ENCODE measurements at places on chromosomes 5 and 9. TPM values are rescaled to one million over a fixed set of nuclear protein-coding genes. Genes with fewer than 3 reads are reported as not detected.
A peak's percentile ranks its signal among the peaks of the same experiment; 100 is the strongest.

GRCh38 chr5:120436996-120437395, 27.1 kb upstream of the PRR16 start:
- H3K27ac ChIP-seq = no peak overlapping the region
- H3K27me3 ChIP-seq = no peaks in the 10 kb centered on the region
- no peaks in the 10 kb centered on the region for H3K36me3 ChIP-seq

ADGRD2 gene
- total RNA-seq = not detected

- no peaks in the 10 kb centered on the region for H3K27me3 ChIP-seq
- DNase-seq = no peak
- H3K4me3 ChIP-seq = no peak overlapping the region
- no peaks in the 10 kb centered on the region for H3K4me1 ChIP-seq
- H3K27ac ChIP-seq = no peak overlapping the region
Measured at GRCh38 chr5:63648376-63648775, 313.9 kb downstream of the HTR1A start.

- no peak for DNase-seq
- H3K27me3 ChIP-seq = no peaks in the 10 kb centered on the region
- peak overlapping the region; percentile 2 for H3K27ac ChIP-seq
- H3K4me3 ChIP-seq = no peak overlapping the region
Measured at GRCh38 chr5:113223831-113224604, 210.8 kb downstream of the TSSK1B start.

RFX3 gene
- total RNA-seq = 12.1 TPM

DNA sequence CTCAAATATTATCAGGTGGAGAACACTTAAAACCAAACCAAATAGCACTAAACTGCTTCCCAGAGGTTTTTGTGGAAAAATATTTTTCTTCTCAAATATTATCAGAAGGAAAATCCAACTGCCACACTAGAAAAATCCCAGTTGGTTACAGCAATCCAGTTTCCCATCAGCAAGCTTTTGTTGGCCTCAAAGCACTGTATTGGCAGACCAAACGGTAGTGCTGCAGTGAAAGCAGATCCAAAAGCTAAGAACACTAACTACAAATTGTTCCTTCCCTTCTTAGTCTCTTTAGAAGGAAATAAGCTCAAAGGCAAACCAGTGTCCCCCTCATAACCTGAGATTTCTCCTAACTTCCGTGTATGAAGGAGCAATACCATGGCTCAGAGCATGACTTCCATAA, 105.3 kb downstream of the TRIM36 start:
- no peak overlapping the region for H3K27ac ChIP-seq
- no peak overlapping the region for H3K4me3 ChIP-seq
- H3K36me3 ChIP-seq = no peaks in the 10 kb centered on the region
- no peak for DNase-seq

DNA sequence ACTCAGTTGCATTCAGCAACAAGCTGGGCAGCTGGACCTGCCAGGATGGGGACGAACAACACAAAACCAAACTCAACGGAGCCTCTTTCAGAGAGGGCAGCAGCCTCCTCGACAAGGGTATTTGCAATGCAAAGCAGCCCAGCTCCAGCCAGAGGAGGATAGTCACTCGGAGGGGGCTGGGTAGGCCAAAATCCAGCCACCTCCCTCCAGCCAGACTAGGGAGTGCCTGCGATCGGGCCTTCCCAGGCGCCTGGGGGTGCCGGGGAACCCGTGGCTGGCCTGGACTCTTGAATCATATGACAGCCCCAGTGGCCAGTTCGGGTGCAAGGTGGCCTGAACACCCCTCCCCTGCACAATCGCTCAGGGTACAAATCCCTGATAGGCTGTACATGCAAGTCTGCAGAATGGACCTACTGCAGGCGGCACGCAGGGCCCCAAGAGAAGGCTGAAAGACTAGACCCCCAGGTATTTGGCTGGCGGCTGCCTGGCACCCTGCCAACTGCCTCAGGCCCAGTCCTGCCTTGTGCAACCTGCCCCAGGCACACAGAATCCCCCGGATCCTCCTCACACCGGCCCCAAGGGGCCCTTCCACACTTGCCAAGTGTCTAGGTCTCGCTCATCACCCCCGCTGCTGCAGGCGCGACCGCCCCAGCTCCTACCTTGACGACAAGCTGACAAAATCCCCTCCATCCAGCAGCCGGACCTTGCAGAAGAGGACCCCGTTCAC, 1.3 kb downstream of the EEIG1 start:
- DNase-seq = peak; percentile 7
- peak overlapping the region; percentile 11 for H3K27ac ChIP-seq
- no peaks in the 10 kb centered on the region for H3K36me3 ChIP-seq
- H3K27me3 ChIP-seq = no peaks in the 10 kb centered on the region

- no peak for DNase-seq
- H3K4me1 ChIP-seq = peaks cover 12% of the 10 kb centered on the region
- H3K4me3 ChIP-seq = no peak overlapping the region
- no peaks in the 10 kb centered on the region for H3K36me3 ChIP-seq
- H3K27ac ChIP-seq = no peak overlapping the region
Measured at GRCh38 chr5:174083056-174083827, 37.7 kb downstream of the NSG2 start.

DNA sequence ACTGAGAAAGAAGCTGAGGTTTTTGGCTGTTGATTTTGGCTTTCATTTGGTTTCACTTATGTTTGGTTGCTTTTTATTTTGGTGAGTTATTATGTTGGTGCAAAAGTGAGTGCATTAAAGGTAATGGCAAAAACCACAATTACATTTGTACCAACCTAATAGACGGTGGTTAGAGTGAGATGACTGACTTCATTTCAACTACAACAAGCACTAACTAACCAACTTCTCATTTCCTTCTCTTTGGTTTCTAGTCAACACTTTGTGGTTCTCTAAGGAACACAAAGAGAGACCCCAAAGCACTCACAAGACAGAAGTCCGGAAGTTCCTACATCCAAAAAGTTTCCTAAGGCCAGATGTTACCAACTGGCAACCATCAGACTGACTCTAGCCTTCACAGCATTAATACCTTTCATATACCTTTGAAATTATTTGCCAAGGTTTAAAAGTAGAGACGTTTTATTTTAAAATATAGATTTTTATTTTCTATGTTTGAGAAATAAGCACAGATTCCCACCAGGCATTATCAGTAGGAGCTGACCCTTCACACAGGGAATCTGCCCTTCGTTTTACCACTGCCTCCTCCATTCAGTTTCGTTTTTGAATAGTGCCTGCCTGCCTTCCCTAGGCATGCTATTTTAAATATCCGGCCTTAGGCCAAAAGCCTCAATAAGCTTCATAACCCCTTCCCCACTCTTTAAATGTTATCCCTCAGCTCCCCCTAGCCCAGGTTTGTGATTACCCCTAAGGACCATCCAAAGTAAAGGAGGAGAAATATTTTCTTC, 301.1 kb upstream of the PTGER4 start:
- peaks cover 5% of the 10 kb centered on the region for H3K4me1 ChIP-seq
- no peak overlapping the region for H3K27ac ChIP-seq
- H3K36me3 ChIP-seq = no peaks in the 10 kb centered on the region
- DNase-seq = no peak
- H3K27me3 ChIP-seq = no peaks in the 10 kb centered on the region

ENTREP1 gene
- 2.0 TPM for total RNA-seq

DNA sequence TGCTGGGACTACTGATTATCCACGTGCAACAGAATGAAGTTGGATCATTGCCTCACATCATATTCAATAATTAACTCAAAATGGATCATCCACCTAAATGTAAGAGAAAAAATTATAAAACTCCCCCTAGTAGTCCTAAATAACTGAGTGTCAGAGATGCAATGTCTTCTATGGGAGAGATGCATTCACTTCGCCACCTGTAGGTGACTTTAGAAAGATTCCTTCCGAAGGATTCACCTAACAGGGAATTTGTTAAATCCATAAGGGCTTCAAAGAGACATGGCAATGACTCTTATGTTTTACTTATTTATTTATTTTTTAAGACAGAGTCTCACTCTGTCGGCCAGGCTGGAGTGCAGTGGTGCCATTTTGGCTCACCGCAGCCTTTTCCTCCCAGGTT, 526.0 kb downstream of the MTRR start:
- no peaks in the 10 kb centered on the region for H3K4me1 ChIP-seq
- H3K27me3 ChIP-seq = no peaks in the 10 kb centered on the region
- no peak for DNase-seq
- no peaks in the 10 kb centered on the region for H3K36me3 ChIP-seq
- no peak overlapping the region for H3K4me3 ChIP-seq

- no peak overlapping the region for H3K4me3 ChIP-seq
- H3K36me3 ChIP-seq = peaks cover 3% of the 10 kb centered on the region
- peaks cover 28% of the 10 kb centered on the region for H3K4me1 ChIP-seq
- no peaks in the 10 kb centered on the region for H3K27me3 ChIP-seq
Measured at GRCh38 chr5:150653762-150654556, 7.1 kb upstream of the MYOZ3 start.

GRCh38 chr5:174293006-174293405, 247.5 kb downstream of the NSG2 start:
- no peaks in the 10 kb centered on the region for H3K36me3 ChIP-seq
- no peak overlapping the region for H3K27ac ChIP-seq
- DNase-seq = no peak

DNA sequence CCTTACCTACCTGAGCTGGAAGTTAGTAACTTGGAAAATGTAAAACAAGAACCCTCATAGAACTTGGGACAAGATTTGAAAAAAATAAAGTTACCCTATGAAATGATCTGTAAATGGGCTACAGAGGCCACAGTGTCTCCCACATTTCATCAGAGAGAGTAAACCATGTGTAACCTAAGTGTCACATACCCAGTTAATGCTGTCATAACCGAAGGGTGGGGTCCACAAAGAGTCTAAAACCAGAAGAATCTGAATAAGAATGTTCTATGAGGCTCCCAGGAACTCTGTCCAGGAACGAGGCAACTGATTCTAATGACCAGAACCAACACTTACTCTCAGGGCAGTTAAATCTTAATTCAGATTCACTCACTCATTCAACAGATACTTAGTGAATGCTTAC, 1.0 kb upstream of the FAM13B start:
- no peaks in the 10 kb centered on the region for H3K27me3 ChIP-seq
- H3K4me3 ChIP-seq = peak overlapping the region; percentile 96
- peaks cover 14% of the 10 kb centered on the region for H3K4me1 ChIP-seq
- no peaks in the 10 kb centered on the region for H3K36me3 ChIP-seq
- peak overlapping the region; percentile 97 for H3K27ac ChIP-seq
- peak; percentile 53 for DNase-seq

EGFL7 gene
- total RNA-seq = 15.5 TPM

GRCh38 chr9:121736934-121737462, 85.6 kb downstream of the DAB2IP start:
- H3K4me3 ChIP-seq = no peak overlapping the region
- no peaks in the 10 kb centered on the region for H3K27me3 ChIP-seq
- H3K36me3 ChIP-seq = no peaks in the 10 kb centered on the region
- H3K27ac ChIP-seq = no peak overlapping the region
- peaks cover 37% of the 10 kb centered on the region for H3K4me1 ChIP-seq

GRCh38 chr5:2685651-2686272, 65.7 kb downstream of the IRX2 start:
- DNase-seq = peak; percentile 97
- H3K27ac ChIP-seq = peak overlapping the region; percentile 55
- H3K4me3 ChIP-seq = no peak overlapping the region
- no peaks in the 10 kb centered on the region for H3K27me3 ChIP-seq
- no peaks in the 10 kb centered on the region for H3K36me3 ChIP-seq
- H3K4me1 ChIP-seq = peaks cover 14% of the 10 kb centered on the region

EIF4EBP3 gene
- total RNA-seq = 3.6 TPM

RALGDS gene
- 41.2 TPM for total RNA-seq

SLCO6A1 gene
- not detected for total RNA-seq
